ENCODE measurements at places on chromosomes 3 and 15.

DNA sequence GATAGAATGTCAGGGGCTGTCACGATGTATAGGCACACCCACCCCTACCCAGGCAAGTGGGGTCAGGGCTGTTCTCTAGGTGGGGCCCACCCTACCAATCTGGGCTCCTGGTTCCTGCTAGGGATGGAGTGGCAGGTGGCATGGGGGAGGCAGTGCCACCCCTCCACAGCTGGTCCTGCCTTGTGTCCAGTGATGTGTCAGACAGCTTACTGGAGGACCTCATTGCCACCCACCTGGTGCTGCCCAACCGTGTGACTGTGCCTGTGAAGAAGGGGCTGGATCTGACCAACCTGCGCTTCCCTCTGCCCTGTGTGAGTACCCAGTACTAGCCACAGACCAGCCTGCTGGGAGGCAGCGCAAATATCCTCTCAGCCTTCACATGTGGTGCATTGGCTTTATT, 27.5 kb downstream of the ESYT3 start:
- DNase-seq, result no peak

DNA sequence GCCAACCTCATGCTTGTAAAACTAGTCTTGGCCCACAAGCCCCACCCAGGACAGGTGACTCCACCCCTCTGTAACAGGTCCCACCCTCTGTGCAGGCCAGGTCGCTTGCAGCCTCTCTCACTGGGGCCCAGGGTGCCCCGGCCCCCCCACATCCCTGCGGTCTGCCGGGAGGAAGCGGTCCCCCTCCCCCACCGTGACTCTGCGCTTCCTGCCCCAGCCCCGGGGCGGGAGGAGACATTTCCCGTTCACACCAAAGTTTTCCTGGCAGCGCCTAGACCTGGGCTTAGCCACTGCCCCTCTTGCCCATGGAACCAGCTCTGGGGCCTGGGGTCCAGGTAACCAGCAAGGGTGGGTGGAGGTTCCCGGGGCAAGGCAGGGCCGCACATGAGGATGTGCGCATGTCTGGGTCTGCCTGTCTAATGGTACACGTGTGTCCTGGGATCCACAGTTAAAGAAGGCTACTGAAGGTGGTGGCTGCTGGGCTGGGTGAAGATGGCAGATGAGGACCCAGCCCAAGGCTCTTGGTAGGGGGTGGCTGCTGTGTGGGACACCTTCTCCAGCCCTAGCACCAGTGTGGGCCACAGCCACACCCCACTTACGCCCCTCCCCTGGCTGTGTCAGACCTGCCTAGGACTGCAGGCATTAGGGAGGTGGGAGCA, 8.4 kb downstream of the NBEAL2 start:
- DNase-seq, result peak; percentile 61

DNA sequence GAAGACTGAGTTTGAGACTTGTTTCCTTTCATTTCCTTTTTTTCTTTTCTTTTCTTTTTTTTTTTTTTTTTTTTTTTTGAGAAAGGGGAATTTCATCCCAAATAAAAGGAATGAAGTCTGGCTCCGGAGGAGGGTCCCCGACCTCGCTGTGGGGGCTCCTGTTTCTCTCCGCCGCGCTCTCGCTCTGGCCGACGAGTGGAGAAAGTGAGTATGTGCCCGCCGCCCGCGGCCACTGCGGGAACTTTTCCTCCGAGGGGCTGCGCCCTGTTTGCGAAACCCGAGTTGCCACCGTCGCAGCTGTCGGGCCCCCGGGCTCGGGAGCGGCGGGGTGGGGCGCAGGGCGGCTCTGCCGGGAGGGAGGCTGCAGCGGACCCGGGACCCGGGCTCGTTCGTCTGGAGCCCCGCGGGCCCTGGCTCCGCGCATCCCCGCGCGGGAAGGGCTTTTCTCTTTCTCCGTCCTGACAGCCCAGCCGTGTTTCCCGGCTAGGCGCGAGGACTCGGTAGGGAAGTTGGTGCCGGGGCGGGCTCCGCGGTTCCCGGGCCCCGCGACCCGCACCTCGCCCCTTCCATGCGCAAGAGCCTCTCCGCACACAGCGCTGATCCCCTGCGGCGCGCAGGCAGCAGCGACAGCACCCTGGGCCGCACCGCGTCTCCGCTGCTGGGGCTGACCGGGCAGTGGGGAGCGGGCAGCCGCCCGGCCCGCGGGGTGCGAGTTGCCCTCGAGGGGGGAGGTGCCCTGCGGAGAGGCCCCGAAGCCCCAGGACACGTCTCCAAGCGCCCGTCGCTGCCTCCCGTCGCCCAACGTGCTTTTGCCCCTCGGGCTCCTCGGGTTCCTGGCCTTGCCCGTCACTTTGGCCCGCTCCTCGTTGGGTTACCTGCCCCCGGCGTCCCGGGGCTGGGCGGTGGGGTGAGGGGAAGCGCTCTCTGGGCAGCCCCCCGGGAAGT, 1.4 kb downstream of the IGF1R start:
- DNase-seq, result peak; percentile 48

- DNase-seq, result no peak
Observed at GRCh38 chr3:8325306-8325705, 176.3 kb upstream of the LMCD1 start.

DNA sequence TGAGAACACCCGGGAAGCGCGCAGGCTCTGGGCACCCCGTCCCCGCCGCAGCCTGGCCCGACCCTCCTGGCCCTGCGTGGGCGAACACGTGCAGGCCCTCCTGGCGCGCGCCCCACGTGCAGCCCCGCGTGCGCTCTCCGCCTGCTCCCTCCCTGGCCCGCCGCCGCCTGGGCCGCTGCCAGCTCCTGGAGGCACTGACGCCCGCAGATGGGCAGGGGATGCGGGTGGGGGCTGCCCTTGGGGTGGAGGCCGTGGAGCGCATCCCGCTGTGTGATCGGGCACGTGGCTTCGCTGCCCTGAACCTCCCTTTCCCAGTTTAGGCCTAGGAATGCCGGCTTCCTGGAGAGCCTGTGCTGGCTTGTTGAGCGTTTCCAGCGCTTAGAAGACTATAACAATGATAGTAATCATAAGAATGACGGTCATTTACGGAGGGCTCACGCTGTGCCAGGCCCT, 104.6 kb upstream of the SLC6A6 start:
- no peak for DNase-seq

GRCh38 chr3:196666001-196666867, 26.7 kb downstream of the NRROS start:
- no peak for DNase-seq

DNA sequence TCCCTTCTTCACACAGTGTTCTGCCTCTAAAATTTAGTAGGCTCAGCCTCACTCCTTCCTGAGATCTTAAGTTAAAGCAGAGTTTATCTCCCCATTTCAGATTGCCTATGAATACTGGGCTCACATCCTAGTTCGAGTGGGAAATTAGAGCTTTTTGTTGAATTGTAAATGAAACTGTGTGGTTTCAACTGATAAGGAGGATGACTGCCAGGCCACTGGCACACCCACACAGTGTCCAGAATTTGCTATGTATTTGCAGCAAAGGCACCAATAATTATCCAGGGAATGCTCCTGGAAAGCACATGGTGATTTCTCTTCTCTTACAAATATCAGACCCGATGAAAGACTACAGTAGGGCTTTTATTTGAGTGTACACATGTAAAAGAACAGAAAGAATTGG, 308.1 kb upstream of the COL8A1 start:
- DNase-seq, result no peak

DNA sequence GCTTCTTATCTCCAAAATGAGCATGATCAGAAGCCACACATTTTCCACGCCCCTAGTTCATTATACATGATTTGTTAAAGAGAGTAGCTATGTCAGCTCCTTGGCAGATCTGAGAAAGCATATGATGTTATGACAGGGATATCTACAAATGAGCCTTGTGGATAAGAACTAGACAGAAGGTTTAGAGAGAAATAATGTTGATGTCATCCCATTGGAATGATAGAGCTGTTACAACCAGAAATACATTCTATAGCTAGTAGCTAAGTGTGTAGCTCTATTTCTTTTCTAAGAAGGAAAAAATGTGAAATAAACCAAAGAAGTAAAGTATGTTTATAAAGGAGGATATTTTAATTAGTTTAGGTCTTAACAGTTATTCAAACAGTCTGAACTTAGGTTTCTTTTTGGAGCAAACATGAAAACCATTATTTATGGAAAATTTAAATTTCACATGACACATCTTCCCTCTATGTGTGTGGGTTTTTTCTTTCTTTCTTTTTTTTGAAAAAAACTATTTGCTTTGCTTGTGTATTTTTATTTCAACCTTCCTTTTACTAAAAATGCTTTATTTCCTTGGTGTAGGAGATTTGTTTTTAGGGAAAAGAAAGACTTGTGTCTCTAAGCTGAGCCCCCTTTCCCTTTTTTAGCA, 167.7 kb downstream of the GHSR start:
- no peak for DNase-seq

GRCh38 chr3:139267300-139268246, 76.2 kb upstream of the MRPS22 start:
- no peak for DNase-seq
